CD4-positive, alpha-beta T cell treated with Interleukin-17A for 4 hours (primary cell): ENCODE measurements at places on chromosomes 1 and 21.

GRCh38 chr1:166939741-166940375 lies 35.5 kb downstream of the ILDR2 start:
- DNase-seq, result no peak

GRCh38 chr1:116154536-116154935 lies 43.3 kb downstream of the MAB21L3 start:
- DNase-seq, result no peak

DNA sequence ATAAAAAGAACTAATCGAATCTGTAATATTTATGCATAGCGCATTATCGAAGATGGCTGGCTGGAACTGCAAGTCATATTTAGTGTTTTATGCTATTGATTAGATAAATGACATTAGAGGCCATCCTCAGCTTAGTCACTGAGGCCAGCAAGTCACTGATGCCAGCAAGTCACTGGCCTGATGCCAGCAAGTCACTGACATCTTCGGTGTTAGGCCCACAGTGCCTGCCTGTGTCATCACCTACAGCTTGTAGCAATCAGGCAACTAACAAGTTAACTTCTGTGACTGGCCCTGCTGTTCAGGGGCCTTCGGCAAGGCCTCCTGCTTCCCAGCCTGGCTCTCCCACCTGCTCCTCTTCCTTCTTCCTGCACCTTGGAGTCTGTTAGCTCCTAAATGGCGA lies 65.6 kb upstream of the SCCPDH start:
- no peak for DNase-seq

- DNase-seq, result peak; percentile 78
Measured at GRCh38 chr1:36151845-36152203, 2.5 kb upstream of the TRAPPC3 start.

DNA sequence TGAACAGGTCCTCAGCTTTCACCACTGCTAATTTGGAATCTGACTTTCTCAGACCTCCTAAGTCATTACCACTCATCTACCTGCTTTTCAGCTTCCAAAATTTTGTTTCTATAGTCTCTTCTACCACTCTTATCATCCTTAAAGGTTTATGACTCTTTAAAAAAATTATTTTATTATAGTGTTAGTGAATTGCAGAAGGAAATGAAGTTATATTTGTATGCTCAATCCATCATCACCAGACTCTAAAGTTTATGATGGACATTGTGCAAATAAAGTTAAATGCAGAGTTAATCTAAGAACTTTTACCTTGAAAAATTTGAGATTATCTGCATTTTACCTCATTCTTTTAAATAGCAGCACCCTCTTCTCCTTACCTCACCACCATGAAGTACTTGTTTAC lies 14.6 kb downstream of the CDC42BPA start:
- DNase-seq, result no peak

- no peak for DNase-seq
Measured at GRCh38 chr1:10892138-10893065, 96.0 kb upstream of the CASZ1 start.

- no peak for DNase-seq
Measured at GRCh38 chr1:155002464-155003226, at the start of gene ZBTB7B. Gene ZBTB7B (plus strand): TSS chr1:155002802. CDS start chr1:155014661, 11,859 bp downstream.

GRCh38 chr21:14099570-14099969 lies 111.2 kb downstream of the LIPI start:
- no peak for DNase-seq

DNA sequence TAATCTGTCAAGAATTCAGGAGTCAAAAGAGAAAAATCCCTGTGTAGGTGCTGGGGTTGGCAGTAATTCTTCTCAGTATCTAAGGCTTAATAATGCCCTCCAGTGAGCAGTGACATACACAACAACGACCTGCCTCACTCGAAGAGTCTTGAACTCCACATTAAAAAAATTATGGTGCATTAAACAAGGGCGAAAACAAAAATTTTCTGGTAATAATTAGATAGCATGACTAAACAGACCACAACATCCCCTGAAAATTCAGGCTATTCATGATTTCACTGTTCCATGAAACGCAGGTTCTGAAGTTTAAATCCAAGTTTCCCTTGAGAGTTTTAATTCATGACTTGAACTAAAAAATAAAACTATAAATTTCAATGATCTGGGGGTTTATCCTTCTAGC lies 5.1 kb downstream of the SRSF4 start:
- DNase-seq, result no peak
